ENCODE measurements at places on chromosomes 16 and 17.

- DNase-seq = no peak
Measured at GRCh38 chr17:40495140-40495539, 6.3 kb downstream of the TNS4 start.

DNA sequence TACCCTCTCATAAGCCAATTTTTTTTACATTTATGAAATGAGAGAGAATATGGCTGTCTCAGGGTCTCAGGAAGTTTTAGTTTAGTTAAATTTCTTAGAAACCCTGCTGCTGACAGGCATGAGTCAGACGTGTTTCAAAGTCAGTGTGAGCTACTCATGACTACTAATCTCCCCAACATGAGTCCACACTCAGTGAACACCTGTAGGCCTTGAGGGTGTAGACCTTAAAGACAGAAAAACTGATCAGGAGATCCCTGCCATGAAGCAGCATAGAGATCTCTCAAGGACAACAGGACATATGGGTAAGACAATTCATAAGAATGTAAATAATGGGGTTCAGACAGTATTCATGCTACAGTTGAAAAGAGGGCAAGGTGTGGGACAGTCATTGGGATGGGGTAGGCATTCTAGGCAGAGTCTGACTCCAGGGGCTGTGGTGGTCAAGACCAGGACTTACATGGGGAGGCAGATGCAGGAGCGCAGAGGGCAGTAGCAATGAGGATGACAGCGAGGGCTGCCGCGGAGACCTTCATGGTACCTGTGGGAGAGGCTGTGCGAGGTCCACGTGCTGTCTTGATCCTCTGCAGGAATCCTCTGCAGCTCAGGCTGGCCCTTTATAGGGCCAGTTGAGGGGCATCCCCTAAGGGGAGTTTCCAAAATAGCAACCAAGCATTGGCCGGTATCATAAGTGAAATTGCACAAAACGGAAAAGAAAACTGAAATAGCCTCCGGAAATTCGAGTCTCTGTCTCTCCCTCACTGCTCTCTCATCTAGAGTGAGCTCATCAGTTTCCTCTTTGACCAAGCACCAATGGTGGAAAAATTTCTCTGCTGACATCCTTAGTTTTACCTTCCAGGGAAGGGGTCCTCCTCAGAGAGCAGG lies at the start of gene CCL5:
TSS of gene CCL5 (minus strand) at position 588 of the 882 bp plus-strand sequence.
- no peak for DNase-seq

DNA sequence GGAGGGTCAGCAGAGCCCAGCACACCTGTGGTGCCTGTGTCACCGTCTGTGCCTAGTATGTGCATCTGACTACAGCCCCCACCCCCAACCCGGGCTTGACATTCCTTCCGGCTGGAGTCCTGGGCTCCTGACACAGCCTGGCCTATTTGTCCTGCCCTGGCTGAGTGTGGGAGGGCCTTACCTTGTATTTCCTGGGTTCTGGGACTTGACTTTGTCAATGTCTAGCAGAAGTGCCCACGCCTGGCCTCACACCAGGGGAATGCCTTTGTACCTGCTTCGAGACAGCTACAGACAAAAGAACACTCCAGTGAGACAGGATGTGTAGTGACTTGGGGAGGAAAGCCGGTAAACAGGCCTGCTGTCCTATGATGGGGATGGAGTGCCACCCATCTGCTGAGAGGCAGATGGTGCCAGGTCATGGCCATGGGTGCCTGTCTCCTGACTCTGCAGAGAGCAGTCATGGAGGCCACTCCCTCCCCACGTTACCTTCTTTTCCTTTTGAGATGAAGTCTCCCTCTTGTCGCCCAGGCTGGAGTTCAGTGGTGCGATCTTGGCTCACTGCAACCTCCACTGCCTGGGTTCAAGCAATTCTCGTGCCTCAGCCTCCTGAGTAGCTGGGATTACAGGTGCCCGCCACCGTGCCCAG lies 42.8 kb downstream of the TNFRSF13B start:
- DNase-seq = no peak

DNA sequence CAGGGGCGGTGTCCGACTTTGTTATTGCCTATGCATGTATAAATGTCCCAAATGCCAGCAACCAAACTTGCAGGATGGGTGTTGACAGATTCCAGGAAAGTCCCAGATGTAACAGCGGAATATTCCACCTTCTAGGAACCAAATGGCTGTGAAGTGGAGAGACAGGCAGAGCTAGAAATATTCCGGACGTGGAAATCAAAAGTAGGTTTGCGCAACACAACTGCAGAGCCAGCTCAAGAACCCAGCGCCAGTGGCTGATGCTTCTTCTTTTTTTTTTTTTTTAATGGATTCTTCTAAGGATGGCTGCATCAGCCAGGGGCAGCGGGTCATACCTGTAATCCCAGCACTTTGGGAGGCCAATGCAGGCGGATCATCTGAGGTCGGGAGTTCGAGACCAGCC lies 601.7 kb downstream of the MAF start:
- no peak for DNase-seq

GRCh38 chr17:11296994-11297393 lies 56.0 kb downstream of the SHISA6 start:
- DNase-seq = no peak

DNA sequence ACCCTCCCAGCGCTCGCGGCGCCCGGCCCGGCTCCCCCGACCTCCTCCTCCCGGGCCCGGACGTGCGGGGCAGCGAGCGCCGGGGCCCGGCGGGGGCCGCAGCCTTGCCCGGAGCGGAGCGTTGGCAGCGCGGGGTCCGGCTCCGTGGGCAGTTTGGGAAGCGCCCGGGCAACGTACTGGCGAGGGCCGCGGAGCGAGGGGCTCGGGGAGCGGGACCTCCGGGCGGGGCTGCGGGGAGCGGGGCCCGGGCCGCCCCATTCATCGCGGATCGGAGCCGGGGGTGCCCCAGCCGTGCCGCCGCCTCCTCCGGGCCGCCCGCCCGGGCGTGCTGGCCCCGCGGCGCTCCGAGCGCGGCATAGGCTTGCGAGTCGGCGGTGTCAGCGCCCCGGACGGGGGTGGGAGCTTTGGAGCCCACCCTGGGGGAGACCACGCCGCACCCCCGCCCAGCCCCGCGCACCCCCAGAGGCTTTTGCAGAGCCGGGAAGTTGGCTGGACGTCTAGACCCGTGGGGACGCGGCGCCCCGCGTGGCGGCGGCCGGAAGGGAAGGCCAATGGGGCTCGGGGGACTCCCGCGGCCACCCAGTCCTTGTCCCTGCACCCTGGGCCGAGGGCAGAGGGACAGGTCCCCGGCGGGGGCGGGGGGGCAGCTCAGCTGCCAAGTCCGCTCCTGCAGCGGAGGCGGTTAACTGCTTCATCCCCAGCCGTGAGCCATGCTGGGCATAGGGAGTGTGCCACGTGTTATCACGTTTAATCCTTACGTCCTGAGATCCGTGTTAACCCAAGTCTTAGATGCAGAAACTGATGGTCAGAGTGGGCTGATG lies 852 bp downstream of the ZNF469 start:
- no peak for DNase-seq

GRCh38 chr16:29808219-29808900 lies 2.0 kb downstream of the MAZ start:
- DNase-seq = no peak

- no peak for DNase-seq
Measured at GRCh38 chr16:24995033-24995432, 20.1 kb downstream of the ARHGAP17 start.

Data from esophagus squamous epithelium (tissue), 5 donors.